Hematopoietic multipotent progenitor cell treated with erythropoietin and hydrocortisone succinate and interleukin-3 and kit ligand, for 15 days (in vitro differentiated cells): ENCODE measurements at places on chromosomes 4 and X.

GRCh38 chr4:142379277-142380051 lies 466.6 kb downstream of the INPP4B start:
- no peak for DNase-seq

DNA sequence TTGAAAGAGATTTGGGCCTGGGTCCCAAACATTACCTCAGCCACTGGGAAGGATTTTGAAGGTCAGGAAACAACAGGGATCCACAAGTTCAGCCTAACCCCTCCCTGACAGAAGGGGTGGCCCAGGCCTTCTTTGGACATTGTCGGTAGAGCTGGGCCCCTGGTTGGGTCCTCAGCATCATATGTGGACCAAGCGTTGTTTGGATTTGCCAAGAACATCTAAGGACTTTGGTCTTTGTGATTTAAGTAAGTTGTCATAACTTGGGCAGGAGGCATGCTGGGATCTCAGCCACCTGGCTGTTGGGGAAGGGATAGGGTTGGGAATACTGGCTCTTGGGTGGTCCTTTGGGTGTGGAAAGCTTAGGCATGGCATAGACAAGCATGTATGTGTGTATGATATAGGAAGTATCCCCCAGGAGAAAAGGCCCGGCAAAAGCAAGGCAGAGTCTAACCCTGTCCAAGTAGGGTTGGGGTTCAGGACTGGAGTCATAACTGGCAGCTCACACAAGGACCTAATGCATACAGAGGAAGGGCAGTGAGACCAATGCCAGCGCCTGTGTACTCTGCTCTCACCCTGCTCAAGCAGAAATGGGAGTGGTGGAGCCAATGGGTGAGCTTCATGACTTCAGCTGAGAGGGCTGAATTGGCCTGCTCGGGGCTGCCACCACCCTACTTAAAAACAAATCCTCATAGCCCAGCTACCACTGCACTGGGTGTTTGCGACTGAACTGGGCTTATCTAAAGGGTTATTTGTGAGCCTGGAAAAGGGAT lies 102.8 kb downstream of the RTL5 start:
- no peak for DNase-seq

DNA sequence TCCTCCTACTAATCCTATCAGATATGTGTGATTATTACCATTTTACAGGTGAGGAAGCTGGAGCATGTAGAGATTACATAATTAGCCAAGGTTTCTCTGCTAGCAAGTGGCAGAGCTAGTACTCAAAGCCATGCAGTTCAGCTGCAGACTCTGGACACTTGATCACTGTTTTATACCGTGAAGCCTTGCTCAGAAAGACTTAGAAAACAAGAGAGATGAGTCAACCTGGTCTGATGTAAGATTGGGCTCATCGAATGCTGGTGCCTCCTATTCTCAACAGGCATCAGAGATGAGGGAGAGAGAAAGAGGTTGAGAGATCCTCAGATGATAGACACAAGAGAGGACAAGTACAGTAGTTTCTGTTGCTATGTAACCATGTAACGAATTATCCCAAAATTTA lies 19.0 kb upstream of the PDE5A start:
- DNase-seq = no peak

DNA sequence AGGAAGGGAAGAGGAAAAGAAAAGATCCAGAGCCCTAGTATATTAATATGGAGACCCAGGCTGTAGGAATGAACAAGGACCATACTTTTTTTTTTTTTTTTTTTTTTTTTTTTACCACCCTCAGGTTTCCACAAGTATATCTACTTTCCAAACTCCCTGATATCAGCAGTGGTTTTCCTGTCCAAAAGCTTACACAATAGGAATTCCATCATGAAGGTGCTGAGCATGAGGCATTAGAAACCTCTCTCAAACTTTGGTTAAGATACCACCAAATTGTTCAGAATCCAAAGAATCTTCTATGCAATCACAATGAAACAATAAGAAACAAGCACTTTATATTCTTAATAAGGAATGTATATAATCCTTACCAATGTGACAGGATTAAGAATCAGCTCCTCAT lies 26.5 kb downstream of the RPS6KA3 start:
- no peak for DNase-seq

GRCh38 chr4:22744478-22745062 lies 51.8 kb downstream of the GBA3 start:
- no peak for DNase-seq

GRCh38 chr4:185396724-185397385 lies at the start of gene ANKRD37:
TSS of gene ANKRD37 (plus strand) at chr4:185396841. CDS start at chr4:185396924, 83 bp downstream.
- DNase-seq = no peak
